Osteocyte (in vitro differentiated cells): ENCODE measurements at places on chromosomes 16 and 17. TPM values are rescaled to one million over a fixed set of nuclear protein-coding genes. Genes with fewer than 3 reads are reported as not detected.

The TERB1 gene
- total RNA-seq, result 0.18 and 0.43 TPM in 2 replicates

The CCL11 gene
- total RNA-seq, result not detected in 2 replicates

The EVPLL gene
- not detected in 2 replicates for total RNA-seq

- H3K36me3 ChIP-seq, result peaks cover 3% of the 10 kb centered on the region
- DNase-seq, result no peak
- peak overlapping the region; percentile 85 for H3K27ac ChIP-seq
- no peak overlapping the region for H3K4me3 ChIP-seq
- peaks cover 55% of the 10 kb centered on the region for H3K4me1 ChIP-seq
- H3K27me3 ChIP-seq, result no peaks in the 10 kb centered on the region
These were observed 47.1 kb downstream of the CYTH1 start for GRCh38 chr17:78734793-78735641.

- no peak overlapping the region for H3K4me3 ChIP-seq
- no peak overlapping the region for H3K27ac ChIP-seq
- no peaks in the 10 kb centered on the region for H3K36me3 ChIP-seq
These were observed 7.6 kb downstream of the UBALD2 start for GRCh38 chr17:76272541-76273444.

The RNF222 gene
- not detected in 2 replicates for total RNA-seq

The CCDC200 gene
- total RNA-seq, result not detected in 2 replicates

DNA sequence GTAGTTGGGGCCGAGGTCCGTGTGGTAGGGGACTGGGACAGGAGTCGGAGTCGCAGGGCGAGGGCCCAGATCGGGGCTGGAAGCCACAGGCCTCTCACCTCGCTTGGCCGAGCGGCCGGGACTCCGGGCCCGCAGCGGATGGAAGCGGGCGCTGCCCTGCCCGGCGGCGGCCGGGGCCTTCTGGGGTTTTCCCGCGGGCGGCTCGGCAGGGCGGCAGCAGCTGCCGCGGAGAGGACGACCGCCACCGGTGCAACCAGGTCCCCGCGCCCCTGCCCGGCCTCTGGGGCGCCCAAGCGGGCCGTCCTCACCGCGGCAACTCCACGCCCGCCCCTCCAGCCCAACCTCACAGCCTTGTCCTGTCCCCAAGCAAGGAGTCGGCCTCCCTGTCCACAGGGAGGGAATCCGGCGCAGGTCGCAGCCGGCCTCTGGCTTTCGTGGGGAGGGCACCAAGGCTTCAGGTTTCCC, 15.6 kb upstream of the UTP6 start:
- no peaks in the 10 kb centered on the region for H3K27me3 ChIP-seq
- no peaks in the 10 kb centered on the region for H3K36me3 ChIP-seq
- peak; percentile 81 for DNase-seq
- no peak overlapping the region for H3K4me3 ChIP-seq
- peaks cover 28% of the 10 kb centered on the region for H3K4me1 ChIP-seq

- H3K36me3 ChIP-seq, result peaks cover 47% of the 10 kb centered on the region
- DNase-seq, result no peak
- H3K4me3 ChIP-seq, result no peak overlapping the region
These were observed 50.4 kb upstream of the ERN1 start for GRCh38 chr17:64180089-64181073.

DNA sequence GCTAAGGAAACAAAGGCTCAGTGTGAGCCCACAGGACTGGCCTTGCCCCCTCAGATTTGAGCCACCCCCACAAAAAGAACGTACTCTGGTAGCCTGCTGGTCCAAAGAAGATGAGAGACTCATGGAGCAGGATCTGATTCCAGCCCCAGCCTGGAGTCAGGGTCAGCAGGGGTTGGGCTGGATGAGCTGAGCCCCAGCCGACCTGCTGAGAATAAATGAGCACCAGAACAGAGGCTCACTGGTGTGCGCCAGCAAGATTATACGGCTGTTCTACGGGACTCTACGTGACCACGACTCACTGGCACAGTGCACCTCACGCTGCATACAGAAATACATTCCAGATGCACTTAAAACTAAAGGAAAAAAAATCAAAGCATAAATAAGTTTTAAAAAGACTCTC, 186.0 kb upstream of the RPL38 start:
- H3K27me3 ChIP-seq, result peaks cover 20% of the 10 kb centered on the region
- DNase-seq, result no peak
- no peak overlapping the region for H3K4me3 ChIP-seq
- H3K36me3 ChIP-seq, result no peaks in the 10 kb centered on the region
- H3K27ac ChIP-seq, result no peak overlapping the region
